ENCODE measurements at places on chromosomes 4 and X.

- no peak for DNase-seq
Observed at GRCh38 chrX:101429934-101430333, 21.9 kb downstream of the HNRNPH2 start.

GRCh38 chr4:161564230-161564834, 599.5 kb downstream of the FSTL5 start:
- no peak for DNase-seq

GRCh38 chrX:78375894-78376293, 48.5 kb upstream of the CYSLTR1 start:
- DNase-seq = no peak

DNA sequence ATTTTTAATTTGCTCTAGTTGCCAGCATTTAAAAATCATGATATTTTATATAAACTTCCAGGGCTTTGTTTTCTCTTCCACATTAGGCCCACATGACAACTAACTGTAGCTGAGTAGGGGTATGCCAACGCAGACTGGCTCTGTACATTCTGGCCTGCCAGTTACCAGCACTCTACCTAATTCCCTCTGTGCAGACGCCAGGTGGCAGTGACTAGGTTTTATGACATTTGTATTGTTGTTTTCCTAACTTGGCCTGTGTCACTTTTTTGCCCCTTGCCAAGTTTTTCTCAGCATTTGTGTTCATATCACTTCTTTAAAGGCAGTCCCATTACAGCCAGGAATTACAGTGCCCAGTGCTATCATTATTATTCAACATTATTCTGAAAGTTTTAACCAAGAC, 347.5 kb downstream of the NKX6-1 start:
- DNase-seq = no peak

DNA sequence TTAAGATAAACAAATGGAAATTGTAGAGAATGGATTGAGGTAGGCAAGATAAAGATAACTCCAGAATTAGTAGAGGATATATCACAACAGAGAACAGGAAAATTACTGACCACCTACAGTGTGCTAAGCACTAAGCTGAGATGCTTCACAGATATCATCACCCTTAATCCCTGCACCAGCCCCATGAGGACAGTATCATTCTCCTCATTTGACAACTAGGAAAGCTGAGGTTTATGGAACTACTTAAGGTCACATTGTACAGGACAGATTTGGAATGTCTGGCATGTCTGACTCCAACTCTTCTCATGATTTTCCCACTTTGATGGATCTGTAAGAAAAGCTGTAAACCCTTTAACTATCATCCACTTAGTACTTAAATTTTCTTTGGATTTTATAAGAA, 95.5 kb downstream of the CASK start:
- DNase-seq = no peak

DNA sequence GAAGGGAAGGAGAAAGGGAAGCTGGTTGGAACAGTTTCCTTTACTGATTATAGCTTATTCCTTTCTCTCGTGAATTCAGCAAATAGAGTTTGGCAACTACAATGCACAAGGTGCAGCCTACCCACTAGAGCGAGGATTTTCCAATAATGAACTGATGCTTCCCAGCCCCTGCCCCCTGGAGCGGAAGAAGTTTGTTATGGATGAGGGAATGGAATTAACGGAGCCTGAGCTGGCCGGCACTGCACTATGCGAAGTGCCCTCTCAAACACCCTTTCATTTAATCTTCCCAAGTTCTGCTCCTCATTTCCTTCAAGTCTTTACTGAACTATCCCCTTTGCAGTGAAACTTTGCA, 42.5 kb upstream of the CBR4 start:
- no peak for DNase-seq

GRCh38 chrX:123036401-123036800, 147.7 kb upstream of the GRIA3 start:
- DNase-seq = no peak

Data from stimulated activated CD8-positive, alpha-beta memory T cell treated with anti-CD3 and anti-CD28 coated beads, Interleukin-7, amount 100 ng/mL, for 24 hours (primary cell).